Suppressor macrophage treated with lipopolysaccharide for 4 hours (primary cell): ENCODE measurements at places on chromosomes 7 and 10.

GRCh38 chr7:15688911-15689310 lies 2.4 kb upstream of the MEOX2 start:
- DNase-seq, result no peak

GRCh38 chr10:35124540-35124939 lies 2.1 kb upstream of the CREM start:
- no peak for DNase-seq

DNA sequence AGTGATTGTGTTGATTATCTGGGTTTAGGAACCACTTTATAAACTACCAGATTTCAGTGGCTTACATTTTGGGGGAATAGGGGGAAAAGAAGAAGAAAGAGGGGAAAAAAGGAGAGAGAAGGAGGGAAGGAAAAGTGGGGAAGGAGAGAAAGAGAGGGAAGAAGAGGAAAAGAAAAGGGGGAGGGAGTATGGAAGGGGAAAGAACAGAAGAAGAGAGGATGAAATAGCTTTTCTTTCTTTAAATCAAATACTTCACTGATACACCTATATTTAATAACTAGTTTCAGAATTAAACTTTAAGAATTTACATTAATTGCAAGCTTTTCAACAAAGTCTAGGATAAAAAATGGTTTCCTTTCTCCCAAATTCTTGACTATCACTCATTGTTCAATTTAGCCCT lies 289.6 kb downstream of the SDHAF3 start:
- no peak for DNase-seq

GRCh38 chr7:148698007-148698396 lies 701 bp upstream of the CUL1 start:
- DNase-seq, result no peak

DNA sequence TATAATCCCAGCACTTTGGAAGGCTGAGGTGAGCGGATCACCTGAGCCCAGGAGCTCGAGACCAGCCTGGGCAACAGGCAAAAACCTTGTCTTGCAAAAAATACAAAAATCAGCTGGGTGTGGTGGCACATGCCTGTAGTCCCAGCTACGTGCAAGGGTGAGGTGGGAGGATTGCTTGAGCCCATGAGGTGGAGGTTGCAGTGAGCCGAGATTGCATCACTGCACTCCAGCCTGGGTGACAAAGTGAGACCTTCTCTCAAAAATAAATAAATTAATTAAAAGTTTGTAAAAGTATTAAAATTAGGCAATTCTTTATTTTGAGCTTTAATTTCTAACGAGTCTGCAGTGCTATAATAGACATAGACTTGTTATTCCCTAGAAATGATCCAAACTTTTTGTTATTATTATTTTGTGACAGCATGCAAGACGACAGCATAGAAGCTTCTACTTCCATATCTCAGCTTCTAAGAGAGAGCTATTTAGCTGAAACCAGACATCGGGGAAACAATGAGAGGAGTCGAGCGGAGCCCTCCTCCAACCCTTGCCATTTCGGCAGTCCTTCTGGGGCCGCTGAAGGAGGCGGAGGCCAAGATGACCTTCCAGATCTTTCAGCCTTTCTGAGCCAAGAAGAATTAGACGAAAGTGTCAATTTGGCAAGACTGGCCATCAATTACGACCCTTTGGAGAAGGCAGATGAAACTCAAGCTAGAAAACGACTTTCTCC lies 11.9 kb downstream of the MYPN start:
- no peak for DNase-seq

DNA sequence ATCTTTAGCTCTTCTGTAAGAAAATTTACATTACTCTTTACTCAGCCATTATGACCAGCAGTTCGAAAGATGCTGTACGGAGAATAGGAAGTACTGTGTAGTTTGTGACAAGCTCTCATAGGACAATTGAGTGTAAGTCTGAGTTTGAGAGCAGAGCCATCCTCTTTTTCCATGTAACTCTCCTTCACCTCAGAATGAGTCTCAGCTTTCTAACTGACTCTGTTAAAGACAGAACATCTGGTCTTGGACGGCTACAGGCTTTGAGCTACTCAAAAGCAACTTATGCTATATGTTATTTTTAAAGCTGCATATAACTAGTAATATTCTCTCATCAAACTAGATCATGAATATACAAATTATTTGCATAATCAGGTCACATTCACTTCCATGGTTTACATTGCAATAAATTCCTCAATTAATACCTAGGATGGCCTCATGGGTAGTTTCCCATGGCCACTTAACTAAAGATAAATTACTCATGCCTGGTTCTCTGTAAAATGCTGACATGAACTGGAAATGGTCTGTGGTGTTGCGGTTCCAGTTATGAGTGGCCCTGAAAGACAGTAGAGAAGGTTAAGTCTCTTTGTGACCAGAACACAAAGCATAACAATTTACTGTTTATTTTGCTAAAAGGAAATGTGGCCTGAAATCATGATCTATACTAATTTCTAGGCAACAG lies 358.7 kb downstream of the PHF14 start:
- no peak for DNase-seq

- DNase-seq, result no peak
These were observed 959 bp downstream of the PVRIG start for GRCh38 chr7:100220586-100221230.

- no peak for DNase-seq
These were observed 81.3 kb upstream of the TNS3 start for GRCh38 chr7:47663213-47663612.

DNA sequence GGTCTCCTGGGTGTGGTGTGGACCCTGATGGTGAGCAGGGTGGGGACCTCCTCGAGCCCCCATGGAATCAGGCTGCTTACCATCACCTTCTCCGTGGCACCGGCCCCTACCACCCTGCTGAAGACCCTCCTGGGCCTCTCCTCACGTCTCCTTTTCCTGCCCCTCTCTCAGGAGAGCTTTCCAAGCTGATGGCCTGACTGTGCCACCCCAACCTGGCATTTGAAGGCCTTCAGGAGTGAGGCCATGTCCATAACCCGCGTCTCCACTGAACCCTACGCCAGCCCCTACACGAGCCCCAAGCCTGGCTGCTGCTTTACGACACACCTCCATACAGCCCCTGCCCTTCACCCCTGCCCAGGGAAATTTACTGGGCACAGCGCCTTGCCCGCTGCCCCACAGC lies 55.4 kb downstream of the ZRANB1 start:
- DNase-seq, result no peak

- DNase-seq, result no peak
These were observed 343.4 kb downstream of the PRPF18 start for GRCh38 chr10:13930120-13930519.

GRCh38 chr7:128743112-128743772 lies 4.1 kb downstream of the CALU start:
- DNase-seq, result peak; percentile 36

- DNase-seq, result no peak
These were observed 7.6 kb downstream of the GPNMB start for GRCh38 chr7:23254051-23254681.
